ENCODE measurements at places on chromosomes 7 and 10.

- ATAC-seq: no peak
Observed at GRCh38 chr10:12513003-12513365, 163.6 kb downstream of the CAMK1D start.

DNA sequence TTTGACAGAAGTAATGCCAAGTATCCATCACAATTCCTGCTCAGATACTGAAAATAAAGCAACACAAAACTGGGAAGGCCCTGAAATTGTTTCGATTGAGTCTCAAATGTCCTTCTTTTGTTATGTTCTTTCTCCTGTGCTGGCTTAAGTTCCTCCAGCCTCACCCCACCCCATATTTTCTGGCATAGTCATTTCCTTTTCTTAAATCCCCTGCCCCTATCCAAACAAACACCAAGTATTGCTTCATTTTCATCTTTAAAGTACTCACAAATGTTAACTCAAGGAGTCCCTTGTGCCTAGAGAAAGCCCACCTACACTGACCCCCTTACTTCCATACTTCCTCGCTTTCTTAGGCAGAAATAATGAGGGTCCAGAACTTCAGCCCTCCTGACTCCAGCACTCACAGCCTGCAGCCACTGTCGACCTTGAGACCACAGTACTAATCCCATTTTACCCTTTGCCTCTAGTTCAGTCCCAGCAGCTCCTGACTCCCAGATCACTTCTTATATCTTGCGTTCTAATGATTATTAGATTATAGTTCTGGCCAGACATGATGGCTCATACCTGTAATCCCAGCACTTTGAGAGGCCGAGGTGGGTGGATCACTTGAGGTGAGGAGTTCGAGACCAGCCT, 73.2 kb upstream of the ST8SIA6 start:
- no peak for ATAC-seq

DNA sequence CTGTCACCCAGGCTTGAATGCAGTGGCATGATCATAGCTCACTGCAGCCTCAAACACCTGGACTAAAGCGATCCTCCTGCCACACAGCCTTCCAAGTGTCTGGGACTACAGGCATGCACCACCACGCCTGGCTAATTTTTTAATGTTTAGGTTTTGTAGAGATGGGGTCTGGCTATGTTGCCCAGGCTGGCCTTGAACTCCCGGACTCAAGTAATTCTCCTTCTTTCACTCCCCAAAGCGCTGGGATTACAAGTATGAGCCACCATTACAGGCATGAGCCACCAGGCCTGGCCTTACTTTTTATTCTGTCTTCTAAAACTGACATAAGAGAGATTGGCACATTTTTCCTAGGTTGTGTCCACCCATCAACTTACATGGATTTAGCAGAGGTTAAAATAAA, 33.3 kb downstream of the TACC2 start:
- no peak for ATAC-seq

GRCh38 chr10:63761243-63761642, 240.0 kb downstream of the REEP3 start:
- no peak for ATAC-seq

DNA sequence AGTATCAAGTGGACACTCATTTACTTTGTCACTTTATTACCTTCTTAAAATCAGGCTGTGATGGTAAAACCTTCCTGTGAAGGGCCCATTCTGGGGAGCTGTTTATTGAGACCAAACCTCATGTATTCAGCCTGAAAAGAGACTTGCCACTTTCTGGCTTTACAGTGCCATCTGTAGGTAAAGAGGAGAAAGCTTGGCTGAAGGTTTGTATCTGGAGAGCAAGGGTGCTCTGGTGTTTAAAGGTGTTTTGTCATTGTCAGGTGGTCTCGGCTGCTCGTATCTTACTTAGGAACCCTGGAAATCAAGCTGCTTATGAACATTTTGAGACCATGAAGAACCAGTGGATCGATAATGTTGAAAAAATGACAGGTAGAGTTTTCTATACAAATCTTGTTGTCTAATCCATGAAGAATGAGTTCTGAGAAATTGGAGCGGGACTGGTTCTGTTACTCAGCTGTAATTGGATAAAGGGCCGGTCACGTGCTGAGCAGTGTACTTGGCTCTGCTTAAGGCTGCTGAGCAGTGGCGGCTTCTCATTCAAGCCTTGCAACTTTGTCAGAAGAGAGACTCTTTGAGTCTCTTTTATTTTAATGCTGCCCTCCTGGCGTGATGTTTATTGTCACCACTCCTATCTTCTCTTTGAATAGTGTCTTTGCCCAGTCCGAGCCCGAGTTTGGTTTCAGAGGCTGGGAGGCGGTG, 46.9 kb downstream of the AP3M1 start:
- no peak for ATAC-seq

- ATAC-seq: peak; percentile 93
Observed at GRCh38 chr10:112389271-112389822, 15.4 kb downstream of the ACSL5 start.

GRCh38 chr10:17599089-17599488, 18.1 kb downstream of the HACD1 start:
- no peak for ATAC-seq

GRCh38 chr10:33212061-33212748, 122.3 kb downstream of the NRP1 start:
- ATAC-seq: no peak

DNA sequence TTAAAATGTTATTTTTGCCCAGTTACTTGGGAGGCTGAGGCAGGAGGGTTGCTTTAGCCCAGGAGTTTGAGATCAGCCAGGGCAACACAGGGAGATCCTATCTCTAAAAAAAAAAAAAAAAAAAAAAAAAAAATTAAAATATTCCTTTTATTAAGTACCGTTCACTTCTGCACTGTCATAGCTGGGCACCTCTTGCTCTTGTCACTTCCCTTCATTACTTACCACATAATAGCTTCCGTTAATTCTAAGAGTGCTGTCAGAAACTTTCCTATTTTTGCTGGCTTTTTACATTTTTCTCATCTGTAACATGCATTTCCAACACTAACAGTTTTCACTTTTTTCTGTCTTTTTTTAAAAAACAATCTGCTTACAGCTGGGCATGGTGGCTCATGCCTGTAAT, 132.9 kb downstream of the PIP4K2A start:
- ATAC-seq: no peak

DNA sequence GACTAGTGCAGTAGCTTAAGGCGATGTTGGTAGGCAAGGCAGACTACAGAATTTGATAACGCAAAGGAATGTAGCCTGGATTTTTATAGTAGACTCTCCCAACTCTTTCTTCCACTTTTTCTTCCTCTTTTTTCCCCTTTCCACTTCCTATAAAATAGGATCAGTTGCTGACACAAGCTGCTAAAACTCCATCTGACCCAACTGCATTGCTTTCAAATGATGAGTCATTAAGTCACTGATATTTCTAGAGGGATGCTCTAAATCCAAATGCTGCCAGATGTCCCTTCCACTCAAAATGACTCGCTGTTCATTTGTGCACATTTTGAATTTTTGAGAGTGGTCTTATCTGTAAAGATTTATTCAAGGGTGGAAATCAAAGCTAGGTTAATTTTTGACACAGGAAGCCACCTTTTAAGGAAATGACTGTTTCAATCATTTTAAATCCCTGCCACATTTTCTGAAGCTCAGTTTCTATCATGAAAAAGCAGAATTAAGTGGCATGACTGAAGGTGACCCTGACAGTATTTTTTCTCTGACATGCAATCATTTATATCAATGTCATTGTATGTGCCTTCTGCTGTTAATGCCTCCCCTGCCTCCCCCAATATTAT, 25.8 kb upstream of the SFMBT2 start:
- ATAC-seq: no peak
